ENCODE measurements at places on chromosomes 2 and 18.
A peak's percentile ranks its signal among the peaks of the same experiment; 100 is the strongest.

- DNase-seq = no peak
Measured at GRCh38 chr2:173311844-173312606, 42.6 kb upstream of the CDCA7 start.

GRCh38 chr18:79927607-79928562 is 23.6 kb downstream of the SLC66A2 start:
- DNase-seq = no peak

DNA sequence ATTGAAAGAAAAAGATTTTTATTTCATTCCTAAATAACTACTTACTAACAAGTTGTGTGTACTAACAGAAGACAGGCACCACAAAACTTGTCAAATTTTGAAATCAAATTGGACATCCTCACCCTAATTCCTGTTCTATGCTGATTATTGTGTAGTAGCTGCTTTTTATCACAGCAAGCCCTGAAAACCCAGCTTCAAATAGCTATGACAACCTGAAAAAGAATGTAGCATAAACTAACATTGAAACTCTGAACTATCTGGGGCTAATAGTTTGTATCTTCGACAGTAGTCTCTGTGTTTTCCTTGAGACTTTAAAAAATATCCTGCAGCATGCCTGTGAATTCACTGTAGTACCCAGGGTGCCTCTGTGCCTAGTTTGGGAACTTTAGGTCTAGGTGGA is 122.6 kb downstream of the WDPCP start:
- DNase-seq = no peak

DNA sequence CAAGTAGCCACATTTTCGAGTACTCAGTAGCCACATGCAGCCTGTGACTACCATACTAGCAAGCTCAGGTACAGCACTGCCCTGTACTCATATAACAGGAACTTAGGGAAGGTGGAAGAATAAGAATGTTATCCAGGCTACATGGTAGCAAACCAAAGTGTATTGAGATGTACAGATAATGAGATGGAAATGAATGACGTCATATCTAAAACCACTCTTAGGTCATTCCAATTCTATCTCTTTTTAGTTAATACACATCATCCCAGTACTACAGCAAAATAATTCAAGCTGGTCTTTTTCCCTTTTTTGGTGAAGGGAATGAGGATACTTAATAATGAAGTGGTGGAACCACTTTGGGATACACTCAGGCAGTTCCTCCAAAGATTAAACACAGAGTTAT is 38.7 kb downstream of the COLEC12 start:
- DNase-seq = no peak

DNA sequence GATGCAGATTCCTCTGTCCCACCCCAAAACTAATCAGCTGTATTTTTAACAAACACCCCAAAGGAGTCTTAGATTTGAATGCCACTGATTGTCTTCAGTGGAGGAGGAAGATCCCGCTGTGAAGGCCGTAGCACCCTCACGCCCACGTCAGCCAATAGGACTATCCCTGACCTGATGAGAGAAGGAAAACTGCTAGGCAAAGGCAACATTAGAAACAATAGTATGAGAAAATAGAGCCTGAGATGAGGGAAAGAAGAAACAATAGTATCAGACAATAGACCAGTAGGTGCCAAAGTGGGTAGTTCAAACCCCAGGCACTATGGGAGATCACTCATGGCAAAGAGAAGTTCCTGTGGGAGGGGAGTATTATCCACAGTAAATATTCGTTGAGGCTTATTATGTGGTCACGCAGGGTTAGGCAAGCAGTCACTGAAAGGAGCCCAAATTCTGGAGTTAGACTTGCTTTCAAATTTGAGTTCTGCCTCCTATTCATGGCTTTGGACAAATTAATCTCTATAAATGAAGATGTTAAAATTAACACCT is 2.8 kb downstream of the PCBP1 start:
- DNase-seq = no peak

DNA sequence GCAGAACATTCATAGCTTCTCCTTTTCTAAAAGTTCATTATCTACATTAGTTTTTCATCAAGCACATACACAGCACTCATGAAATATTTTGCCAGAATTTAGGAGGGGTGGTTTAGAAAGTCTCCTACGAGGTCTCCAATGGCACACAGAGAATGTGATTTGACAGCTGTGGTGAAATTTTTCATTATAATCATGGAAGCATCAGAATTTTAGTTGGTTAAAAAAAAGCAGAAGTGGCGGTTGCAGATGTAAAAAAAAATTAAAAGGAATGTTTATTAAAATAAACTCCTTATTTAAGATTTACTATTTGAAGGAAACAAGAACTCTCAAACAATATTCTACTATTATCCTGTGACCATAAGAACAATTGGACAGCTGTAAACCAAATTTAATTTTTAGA is 10.8 kb upstream of the RHBDD1 start:
- no peak for DNase-seq

DNA sequence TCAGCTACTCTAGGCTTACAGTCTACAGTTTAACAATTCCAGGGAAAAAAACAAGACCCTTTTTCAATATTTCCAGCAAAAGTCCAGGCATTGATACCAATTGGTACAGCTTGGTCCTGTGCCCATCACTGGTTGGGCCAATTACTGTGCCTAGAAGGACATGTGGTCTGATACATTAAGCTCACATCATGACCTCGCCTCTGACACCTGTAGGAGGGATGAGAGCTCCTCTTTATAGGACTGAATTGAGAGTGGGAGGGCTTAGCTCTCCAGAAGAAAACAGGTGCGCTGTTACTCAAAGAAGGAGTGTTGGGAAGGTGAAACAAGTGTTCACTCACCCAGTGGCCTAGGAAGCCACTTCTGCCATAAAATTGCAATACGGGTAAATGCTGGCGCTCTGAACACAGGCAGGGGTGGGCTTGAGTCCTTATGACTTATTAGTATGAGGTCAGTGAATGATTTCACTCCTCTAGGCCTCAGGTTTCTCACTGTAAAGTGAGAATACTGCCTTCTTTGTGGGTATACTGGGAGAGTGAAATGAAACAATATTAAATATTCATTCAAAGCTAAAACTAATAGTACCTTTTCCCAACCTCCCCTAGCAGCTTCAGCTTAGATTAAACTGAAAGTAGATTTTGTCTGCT is 49.7 kb downstream of the RABL2A start:
- no peak for DNase-seq

DNA sequence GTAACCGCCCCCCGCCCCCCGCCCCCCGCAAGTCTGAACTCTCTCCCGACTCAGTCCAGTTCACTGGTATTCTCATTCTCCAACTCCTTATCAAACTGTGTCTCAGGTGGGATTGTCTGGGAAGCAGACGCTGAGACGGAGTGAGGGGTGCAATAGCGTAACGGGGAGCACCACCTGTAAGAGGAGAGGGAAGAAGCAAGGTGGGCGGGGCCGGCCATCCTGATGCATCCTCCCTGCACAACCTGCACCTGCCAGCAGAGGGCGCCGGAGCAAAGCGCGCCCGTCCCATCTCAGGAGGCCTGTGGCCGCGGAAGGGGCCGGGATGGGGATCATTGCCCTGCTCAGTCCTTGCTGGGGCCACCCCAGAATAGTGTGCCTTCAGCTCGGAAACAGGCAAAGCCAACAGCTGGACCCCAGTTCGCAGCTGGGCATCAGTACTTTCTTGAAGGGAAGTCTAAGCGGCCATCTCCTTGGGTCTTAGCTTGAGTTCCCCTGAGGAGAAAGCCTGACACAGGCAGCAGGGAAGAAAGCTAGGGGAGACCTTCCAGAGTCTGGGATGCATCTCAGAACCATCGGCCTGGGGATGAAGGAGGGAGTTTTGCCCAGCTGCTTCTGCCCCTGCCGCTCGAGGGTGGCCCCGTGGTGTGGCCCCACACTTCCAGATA is 208.0 kb downstream of the TFCP2L1 start:
- DNase-seq = peak; percentile 72

Measured in stimulated activated CD4-positive, alpha-beta T cell treated with anti-CD3 and anti-CD28 coated beads, Interleukin-4, amount 100 ng/mL, for 48 hours (primary cell).